ENCODE measurements at places on chromosomes 6 and 20.

GRCh38 chr6:19731282-19731681 is 105.9 kb upstream of the ID4 start:
- peak; percentile 5 for DNase-seq

DNA sequence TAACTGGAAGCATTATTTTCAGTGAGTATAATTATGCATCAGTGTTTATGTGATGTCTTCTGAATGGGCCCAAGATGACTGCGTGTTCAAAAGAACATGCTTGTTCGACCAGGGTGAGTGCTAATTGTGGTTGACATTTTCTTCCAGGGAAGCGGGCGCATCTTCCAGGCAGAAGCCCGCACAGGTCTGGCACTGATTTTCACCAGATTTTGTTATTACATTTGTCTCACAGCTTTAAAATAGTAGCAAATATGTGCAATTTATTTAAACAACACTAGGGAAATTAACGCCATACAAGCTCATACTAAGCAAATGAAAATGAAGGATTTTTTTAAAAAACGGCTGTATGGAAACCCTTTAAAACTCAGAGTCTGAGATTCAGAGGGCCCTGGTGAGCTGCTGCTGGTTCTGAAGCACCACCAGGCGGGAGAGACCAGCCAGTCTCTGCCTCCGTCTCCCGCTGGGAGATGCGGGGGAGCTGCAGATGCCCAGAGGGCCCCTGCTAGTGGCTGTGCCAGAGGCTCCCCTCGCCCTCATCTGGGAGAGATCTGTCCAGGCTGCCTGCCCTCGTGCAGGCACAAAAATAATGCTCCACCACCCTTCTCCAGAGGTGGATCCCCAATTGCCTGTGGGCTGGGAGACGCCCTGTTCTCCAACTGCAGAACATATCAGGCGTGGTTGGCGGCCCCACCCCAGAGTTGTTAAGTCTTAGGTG is 297.0 kb downstream of the TAF4 start:
- no peak for DNase-seq

GRCh38 chr6:68634726-68635411 is at the start of gene ADGRB3:
TSS of gene ADGRB3 (plus strand) at chr6:68635282. CDS start at chr6:68638676, 3,394 bp downstream.
- no peak for DNase-seq

GRCh38 chr20:22866812-22867341 is 168.2 kb upstream of the SSTR4 start:
- no peak for DNase-seq

DNA sequence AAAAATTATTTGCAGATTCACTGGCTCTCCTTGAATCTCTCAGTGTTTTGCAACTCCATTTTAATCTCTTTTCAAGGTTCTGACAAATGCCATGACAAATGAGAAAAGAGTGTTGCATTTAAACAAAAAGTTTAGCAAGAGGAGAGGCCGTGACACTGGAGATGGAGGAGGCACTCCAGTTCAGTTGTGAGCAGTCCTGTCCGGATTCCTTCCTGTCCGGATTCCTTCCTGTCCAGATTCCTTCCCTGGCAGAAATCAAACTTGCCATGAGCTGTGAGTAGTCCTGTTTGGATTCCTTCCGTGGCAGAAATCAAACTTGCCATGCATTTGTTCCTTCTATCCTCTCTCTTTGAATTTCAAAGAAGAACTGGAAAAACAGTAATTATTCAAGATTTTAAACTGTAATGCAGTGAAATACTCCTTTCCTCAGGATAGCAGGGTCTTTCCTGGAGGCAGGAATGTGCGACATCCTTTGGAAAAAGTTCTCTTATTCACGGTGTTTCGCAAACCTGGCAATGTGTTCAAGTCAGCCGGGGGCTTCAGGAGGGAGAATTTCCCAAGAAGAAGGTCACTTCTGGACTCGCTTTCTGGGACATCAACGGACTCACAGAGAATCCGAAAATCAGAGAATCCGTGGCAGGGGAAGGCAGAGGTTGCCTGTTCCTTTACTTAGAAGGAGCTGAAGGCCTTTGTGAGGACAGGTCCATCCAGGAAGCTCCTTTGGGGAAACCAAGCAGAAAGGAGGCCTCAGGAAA is 48.7 kb upstream of the DACT2 start:
- DNase-seq = no peak

DNA sequence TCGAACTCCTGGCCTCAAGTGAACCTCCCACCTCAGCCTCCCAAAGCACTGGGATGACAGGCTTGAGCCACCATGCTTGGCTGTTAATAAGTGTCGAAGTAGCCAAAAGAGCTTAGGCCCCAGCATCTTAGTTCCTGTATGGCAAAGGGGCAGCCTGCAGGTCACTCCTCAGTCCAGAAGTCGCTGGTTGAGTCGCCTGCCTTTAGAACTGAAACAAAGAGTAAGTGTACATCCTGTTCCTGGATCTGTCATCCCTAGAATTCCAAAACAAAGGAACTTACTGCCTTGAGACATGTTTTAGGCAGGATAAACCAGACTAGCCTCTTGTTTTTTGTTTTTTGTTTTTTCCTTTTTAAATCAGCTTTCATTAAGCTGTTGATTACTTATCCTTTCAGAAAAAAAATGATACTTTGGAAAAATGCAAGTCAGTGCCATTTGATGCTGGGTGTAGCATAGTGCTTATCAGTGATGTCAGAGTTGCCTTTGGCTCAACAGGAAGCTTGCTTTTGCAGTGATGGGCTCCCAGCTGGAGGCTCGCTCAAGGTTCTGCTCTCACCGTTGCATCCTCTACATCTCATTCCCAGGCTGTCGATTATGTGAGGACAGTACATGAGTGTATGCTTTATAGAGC is 9.0 kb downstream of the ACTR5 start:
- no peak for DNase-seq

DNA sequence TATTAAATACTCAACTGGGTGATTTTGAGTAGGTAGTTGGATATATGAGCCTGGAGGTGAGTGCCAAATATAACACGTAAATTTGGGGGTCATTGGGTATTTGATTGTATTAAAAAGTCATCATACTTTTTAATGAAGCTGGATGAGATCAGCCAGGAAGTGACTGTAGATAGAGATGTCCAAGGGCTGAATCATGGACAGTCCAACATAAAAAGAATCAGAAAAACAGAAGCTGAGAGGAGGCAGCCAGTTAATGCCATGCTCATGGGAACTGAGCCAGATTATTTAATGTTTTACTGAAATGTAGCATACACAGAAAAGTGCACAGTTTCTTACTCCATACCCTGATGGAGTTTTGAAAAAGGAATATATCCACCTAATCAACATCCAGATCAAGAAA is 435.5 kb upstream of the PLCB4 start:
- no peak for DNase-seq

GRCh38 chr6:15515226-15515625 is 147.6 kb downstream of the DTNBP1 start:
- no peak for DNase-seq

DNA sequence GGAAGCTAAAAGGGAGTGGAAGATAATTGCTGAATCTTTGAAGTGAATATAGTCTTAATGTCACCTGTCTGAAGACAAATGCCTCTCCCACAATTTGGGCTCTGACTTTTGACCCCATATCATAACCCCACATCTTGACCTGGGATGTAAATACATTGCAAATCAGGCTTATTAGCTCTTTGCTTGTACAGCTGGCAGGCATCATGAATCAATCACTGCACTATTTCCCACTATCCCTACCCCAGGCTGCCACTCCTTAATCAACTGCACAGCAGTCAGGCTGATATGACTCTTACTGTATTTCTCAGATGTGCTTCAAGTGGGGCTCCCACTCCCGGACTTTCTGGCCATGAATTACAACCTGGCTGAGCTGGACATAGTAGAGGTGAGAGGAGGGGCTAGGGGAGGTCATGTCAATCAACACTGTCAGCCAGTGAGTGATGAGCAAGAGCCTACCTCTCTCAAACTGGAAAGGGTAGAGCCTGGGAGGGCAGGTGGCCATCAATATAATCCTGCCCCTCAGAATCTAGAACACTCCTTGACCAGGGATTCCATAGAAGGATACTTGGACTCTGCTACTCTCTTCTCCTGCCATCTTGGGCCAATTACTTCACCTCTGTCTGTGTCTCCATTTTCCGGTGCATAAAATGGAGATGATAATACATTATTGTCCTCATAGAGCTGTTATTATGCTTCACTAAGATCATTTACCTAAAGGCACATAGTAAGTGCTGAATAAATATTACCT is 10.5 kb upstream of the BPIFB3 start:
- DNase-seq = no peak

DNA sequence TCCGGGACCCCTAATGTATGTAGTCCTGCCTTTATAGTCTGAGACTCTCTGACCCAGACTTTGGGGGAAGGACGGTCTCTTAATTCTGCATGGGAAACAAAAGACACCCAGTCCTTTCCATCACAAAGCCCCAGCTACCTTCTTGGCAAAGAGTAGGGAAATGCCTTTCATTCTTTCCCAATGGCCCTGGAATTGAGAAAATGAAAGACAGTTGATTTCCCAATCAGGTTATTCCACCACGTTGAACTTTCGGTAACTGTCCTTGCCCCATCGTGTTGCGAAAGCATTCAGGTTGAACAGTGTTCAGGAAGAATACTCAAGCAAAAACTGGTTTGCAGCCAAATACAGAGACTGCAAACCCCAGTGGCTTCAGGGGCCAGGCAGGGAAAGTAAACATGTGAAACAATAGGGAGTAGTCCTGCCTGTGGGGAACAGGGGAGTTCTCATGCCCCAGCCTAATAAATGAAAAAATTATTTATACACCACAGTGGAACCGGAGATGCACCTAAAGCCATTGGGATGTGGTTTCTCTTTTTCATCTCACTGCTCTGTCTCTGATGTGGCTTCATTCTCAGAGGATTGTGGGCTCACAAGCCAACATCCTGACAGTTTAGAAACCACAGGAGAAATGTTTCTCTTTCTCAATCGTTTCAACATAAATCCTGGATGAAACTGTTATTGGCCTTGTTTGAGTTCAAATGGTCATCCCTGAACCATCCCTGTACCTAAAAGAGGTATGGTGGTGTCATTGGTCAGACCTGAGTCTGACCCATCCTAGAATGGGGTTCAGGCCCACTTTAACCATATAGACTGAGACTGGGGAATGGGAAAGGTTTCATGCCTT is 44.2 kb upstream of the SLC9A8 start:
- no peak for DNase-seq

DNA sequence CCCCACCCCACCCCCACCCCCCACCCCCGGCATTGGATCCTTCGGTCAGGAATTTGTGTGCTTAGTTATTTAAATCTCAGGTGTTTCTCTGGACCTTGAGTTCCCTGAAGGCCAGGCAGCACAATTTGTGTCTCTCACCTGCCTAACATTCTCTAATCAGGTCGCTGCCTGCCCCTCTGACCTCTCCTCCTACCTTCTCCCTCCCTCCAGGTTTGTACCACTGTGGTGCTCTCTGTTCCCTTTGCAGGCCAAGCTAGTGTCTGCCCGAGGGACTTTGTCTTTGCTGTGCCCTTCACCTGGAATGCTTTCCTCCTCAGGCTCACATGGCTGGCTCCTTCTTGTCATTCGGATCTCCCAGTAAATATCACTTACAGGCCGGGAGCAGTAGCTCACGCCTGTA is 131.4 kb upstream of the SLC2A12 start:
- DNase-seq = no peak

- DNase-seq = no peak
Measured at GRCh38 chr6:56023829-56024228, 148.4 kb upstream of the BMP5 start.

- no peak for DNase-seq
Measured at GRCh38 chr20:53221731-53222130, 249.6 kb downstream of the TSHZ2 start.

DNA sequence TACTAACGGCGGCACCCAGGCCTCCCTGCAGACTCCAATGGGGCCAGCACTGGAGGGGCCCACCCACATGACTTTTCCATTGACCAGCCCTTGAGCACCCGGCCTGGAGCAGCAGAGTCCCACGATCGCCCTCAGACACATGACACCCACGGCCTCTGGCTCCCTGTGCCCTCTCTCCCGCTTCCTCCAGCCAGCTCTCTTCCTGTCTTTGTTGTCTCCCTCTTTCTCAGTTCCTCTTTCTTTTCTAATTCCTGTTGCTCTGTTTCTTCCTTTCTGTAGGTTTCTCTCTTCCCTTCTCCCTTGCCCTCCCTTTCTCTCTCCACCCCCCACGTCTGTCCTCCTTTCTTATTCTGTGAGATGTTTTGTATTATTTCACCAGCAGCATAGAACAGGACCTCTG is 26.1 kb upstream of the FANCE start:
- no peak for DNase-seq

- DNase-seq = no peak
Measured at GRCh38 chr6:136510782-136511181, 39.4 kb downstream of the MAP7 start.

GRCh38 chr20:20340443-20340842 is 27.5 kb upstream of the INSM1 start:
- no peak for DNase-seq

GRCh38 chr6:130843575-130844320 is 16.5 kb downstream of the SMLR1 start:
- DNase-seq = peak; percentile 41

GRCh38 chr6:15948930-15949900 is 179.7 kb upstream of the MYLIP start:
- no peak for DNase-seq

DNA sequence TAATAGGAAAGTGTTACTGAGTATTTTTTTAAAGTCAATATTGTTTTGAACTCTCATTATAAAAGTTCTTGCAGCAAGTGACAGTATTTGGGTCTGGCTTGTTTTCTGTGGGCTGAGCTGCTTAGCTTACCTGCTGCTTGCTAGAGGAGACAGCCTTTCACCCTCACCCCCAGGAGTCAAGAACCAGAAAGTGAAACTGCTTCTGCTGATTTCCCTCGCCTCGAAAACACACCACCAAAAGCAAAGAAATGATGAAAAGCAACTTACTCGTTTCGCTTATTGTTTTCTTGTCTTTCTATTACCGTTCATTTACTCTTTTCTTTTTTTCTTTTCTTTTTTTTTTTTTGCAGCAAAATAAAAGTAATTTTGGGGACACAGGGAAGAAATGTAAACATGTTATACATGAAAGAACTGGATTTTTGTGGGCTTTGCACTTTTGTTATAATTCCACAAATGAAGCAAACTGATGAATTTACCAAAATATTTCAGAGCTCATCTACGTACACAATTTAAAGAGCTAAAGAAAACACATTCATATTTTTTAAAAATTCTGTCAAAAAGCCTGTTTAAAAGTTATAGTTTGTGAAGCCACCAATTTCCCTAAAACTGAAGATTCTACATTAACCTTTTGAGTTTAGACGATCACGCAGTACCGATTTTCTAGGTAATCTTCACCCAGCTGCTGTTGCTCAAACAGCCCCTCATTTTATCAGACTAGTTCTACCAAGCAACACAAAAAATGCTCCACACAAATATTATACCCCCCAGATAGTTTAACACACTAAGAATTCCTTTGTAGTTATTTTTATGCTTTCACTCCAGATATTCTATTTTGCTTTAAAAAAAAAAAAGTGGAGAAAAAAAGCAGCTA is 1.7 kb downstream of the SCML4 start:
- DNase-seq = no peak

DNA sequence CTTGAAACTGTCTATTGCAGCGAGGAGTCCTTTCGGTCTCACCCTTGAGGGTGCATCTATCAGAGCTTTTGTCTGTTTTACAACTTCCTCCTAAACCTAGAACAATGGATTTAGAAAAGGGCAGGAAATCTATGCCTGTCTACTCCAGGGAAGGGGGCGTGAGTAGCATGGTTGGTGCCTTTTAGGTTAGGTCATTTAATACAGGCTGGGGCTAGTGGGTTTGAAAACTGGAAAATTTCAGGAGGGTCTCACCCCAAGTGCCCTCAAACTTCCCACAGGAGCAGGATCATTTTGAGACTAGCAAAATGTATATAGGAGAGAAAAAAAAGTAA is 33.5 kb upstream of the BMP6 start:
- DNase-seq = no peak

All from HS-27A (cell line).